SIG-M5 (cell line): ENCODE measurements at places on chromosomes 5 and 9.

DNA sequence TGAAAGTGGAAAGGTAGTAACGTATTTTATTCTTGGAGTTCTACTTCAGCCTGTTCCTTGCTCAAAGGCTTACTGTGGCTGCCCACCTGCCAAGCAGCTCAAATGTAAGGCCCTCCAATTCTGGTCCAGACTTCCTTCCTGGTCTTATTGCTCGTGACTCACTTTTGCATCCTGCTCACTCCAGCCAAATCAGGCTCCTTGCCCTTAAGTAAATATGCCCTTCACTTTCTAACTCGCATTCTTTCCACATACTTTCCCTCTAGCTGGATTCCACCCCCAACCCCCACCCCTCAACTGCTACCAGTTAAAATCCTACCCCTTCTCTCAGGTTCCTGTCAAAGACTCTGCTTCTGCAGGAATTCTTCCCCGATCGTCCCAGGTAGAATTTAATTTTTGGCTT, 96.6 kb downstream of the GALNT10 start:
- no peak for DNase-seq

DNA sequence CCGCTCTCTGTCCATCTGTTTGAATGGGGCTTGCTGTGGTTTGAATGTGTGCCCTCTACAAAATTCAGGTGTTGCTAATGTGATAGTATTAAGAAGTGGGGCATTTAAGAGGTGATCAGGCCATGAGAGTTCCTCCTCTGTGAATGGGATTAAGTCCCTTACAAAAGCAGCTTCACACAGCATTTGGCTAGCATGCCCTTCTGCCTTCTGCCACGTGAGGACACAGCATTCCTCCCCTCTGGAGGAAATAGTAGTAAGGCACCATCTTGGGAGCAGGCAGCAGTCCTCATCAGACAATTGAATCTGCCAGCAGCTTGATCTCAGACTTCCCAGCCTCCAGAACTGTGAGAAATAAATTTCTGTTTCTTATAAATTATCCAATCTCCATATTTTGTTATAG, 540.2 kb downstream of the CSNK1G3 start:
- no peak for DNase-seq

GRCh38 chr9:117063721-117064471, 351.0 kb downstream of the ASTN2 start:
- no peak for DNase-seq

DNA sequence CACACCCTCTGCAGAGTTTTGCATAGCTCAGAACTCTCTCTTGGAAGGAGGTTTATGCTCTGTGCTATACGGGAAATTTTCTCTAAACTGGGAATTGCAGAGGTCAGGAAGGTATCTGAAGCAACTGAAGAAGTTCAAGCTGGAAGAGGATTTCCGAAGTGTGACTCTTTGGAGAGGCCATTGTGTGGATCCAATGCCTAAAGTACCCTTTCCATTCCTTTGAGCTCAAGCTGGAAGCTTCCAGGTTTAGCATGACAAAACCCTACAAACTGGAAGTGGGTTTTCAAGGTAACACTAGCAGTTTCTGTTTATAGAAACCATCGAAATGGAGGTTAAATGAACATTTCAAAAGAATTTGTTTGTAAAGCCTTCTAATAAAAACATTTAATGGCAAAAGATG, 187.1 kb downstream of the CFAP90 start:
- DNase-seq = no peak

GRCh38 chr5:77841616-77842015, 65.5 kb upstream of the TBCA start:
- no peak for DNase-seq

- no peak for DNase-seq
Measured at GRCh38 chr5:14521748-14522147, 59.8 kb upstream of the OTULINL start.

GRCh38 chr9:14209399-14210345, 104.3 kb downstream of the NFIB start:
- no peak for DNase-seq

- DNase-seq = peak; percentile 28
Measured at GRCh38 chr9:117825609-117826347, 121.6 kb downstream of the TLR4 start.
